ENCODE measurements at places on chromosomes 1 and 21.

DNA sequence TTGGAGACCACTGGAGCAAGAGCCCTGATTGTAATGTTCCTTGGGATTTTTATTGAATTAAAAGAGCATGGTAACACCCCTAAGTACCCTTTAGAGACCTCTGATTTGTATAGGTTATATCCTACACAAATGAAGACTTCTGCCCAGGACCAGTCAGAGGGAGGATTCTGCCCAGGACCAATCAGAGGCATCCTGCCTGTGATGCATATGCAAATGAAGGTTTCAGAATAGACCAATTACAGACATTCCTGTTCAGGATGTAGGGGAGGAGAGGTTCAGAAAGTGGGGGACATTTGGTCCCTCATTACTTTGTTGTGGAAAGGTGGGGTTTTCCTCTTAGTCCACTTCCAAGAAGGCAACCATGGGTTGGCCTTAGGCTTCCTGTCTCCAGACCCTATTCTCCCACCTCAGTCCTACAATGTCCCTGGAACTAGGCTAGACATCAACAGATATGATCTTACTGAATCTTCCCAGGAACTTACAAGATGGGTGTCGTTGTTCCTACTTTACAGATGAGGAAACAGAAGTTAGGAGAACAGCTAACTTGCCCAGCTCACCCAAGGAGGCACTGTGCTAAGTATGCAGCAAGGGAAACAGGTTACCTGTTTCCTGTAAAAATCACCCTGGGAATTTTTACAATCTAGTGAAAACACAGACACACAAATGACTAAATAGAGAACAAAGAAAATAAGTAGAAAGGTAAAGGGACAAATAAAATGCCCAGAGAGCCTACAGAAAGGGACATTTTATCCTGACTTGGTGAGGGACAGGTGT lies 36.8 kb upstream of the SFPQ start:
- no peak for DNase-seq

- no peak for DNase-seq
Measured at GRCh38 chr21:34865400-34866241, 183.5 kb downstream of the RUNX1 start.

GRCh38 chr21:43836616-43837015 lies 28.4 kb upstream of the AGPAT3 start:
- no peak for DNase-seq

DNA sequence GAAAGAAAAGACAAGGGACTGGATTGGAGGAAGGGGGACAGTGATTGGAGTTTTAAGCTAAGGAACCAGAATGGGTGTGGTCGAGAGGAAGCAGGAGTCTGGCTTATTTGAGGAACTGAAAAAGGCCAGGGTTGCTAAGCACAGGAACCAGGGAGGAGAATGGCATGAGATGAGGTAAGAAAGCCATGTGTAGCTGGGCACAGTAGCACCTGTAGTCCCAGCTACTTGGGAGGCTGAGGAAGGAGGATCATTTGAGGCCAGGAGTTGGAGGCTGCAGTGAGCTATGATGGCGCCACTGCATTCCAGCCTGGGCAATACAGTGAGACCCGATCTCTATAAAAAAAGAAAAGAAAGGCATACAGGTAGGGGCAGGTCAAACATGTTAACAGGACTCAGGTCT lies 8.1 kb upstream of the KHDRBS1 start:
- no peak for DNase-seq

GRCh38 chr1:98675282-98675681 lies 13.8 kb downstream of the SNX7 start:
- no peak for DNase-seq

DNA sequence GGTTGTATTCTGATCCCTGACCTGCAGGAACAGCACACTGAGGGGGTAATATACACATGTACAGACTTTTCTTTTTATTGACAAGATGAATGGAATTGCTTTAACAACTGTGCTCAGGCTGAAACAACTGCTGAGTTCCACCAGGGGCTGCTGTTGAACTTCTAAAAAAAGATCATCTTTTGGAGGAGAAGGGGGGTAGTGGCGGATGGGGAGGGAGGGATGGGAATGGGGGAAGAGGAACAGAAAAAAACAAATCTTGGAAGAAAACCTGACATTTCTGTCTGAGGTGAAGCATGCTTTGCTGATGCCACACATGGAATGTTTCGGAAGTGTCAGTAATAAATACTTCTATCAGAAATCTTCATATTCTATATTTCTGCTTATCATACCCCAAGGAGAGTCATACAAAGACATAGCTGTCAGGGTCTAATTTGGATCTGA lies 75.0 kb downstream of the RWDD3 start:
- DNase-seq = peak; percentile 42

DNA sequence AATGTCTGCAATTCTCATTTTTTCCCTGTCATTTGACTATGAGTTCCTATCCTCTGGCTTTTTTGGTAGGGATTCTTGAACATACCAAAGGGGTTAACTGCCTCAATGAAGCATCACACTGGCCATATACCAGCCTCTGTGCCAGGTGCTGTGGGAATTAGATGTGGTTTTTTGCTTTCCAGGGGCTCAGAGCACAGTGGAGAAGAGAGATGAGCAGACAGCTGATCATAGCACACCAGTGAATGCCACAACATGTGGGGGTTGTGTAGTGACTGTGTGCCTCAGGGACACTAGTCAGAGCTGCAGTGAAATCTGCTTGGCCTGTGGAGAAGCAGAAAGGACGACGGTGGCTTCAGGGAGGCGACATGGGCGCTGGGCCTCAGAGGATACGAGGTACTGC lies 30.8 kb downstream of the HLX start:
- DNase-seq = no peak

DNA sequence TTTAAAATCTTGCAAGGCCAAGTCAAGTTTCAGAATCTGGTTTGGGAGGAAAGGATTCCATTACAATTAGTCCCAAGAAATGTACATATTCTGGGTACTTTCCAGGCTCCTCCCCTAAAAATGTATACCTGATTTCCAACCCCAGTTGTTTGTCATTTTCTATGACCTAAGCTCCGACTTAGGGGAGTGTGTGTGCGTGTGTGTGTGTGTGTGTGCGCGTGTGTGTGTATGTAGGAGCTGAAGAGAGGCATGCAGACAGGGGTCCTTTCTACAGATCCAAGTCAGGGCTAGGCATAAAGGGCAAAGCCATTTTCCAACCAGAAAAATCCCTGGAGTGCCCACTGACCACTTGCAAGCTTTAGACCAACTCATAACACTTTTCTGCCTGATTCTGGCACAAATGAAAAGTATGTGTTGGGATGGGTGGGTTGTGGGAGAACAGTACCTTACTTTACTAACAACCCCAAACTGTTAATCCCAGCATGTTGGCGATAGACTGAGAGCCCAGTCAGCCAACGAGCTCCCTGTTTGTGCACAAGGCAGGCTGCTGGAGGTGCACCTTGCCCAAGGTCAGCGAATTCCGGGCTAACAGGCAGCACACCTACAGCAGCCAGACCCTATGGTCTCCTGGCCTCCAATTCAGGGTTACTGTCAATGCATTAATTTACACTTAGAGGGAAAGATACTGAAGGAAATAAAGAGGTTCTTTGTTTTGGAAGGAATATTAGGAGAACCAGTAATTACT lies 1.7 kb downstream of the TRABD2B start:
- DNase-seq = no peak

- no peak for DNase-seq
Measured at GRCh38 chr1:39872698-39873097, 10.6 kb downstream of the TRIT1 start.

GRCh38 chr1:20266141-20266540 lies 24.5 kb upstream of the VWA5B1 start:
- no peak for DNase-seq
